ENCODE measurements at places on chromosomes 12 and 14. TPM values are rescaled to one million over a fixed set of nuclear protein-coding genes. Genes with fewer than 3 reads are reported as not detected.

DNA sequence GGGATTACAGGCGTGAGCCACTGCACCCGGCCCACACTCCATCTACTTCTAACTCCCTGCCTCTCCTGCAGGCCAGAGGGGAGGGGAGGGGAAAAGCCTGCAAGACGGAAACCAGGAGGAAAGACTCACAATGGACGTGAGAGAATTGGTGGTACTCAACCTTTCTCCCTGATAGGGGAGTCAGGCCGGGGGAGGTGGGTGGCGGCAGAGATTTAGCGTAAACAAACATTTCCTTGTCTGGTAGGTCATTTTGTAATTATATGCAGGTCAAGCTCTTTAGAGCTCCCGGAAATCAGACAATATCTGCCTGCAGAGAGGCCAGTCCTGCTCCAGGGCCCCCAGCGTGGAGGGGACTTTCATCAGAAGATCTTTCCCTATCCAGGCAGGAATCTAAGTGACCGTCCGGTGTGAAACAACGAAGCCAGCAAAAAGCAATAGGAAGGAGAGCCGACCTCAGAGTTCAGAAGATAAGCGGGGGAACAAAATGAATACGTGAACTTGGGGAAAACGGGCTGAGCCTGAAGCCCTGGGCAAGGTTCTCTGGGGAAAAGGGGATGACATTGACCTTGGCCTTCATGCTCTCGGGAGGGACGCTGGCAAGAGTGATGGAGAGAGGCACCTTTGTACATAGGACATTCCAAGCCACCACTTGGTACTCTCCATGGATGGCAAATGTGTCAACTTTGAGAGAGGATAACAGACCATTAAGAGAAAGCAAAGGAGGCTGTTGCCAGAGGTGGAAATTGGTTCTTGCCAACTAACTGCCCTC, 62.3 kb downstream of the SPRING1 start:
- no peak for DNase-seq

DNA sequence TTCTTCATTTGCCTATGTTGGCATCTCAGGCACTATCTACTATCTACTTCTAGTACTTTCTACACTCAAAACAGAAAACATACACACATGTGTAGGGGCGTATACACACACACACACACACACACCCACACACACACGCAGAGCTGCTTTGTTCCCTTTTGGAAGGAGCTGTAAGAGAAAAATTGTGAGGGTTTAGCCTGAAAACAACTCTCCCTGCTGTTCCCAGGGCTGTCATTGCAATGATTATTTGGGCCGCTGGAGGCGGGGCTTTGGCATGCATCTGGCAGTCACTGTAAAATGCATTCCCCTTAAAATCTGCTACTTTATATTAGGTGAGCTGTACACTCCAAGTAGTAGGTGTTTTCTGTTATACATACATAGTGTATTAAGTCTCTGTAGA, 29.1 kb upstream of the SLC38A2 start:
- DNase-seq, result peak; percentile 33

DNA sequence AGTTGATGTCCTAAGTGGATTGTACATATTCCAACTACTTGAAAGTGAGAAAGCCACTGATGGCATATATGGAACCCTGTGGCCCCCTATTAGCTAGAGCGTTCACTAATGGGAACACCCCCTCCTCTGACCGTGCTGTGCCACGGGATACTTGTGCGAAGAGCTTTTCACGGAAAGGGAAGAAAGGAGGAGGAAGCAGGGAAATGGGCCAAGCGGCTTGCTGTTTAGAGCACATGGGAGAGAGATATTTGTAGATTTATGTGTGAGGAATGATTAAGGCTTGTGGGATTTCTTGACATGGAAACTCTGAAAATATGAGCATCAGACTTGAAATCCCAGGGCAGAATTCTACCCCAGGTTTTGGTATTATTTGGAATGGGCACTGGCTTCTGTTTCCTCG, 129.9 kb downstream of the PRMT8 start:
- DNase-seq, result no peak

DNA sequence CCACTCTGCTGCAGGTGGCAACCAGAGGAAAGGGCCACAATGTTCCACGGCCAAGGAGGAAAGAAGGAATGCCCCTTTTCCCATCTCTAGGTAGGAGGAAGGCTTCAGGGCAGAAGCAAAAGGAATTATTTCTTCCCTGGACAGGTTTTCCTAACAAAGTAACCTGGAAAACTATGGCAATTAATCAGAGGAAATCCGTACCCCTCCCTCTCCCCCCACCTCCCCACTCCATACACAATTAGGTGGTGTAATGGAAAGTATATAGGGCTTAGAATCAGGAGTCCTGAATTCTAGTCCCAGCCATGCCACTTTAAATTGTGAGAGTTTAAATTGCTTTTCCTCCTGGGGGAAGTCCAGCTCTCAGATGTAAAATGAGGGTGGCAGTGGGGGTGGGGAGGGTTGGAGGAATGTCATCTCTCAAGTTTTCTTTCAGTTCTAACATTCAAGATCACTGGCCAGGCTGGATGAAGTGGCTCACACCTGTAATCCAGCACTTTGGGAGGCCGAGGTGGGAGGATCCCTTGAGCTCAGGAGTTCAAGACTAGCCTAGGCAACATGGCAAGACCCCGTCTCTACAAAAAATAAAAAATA, 1.7 kb downstream of the DHH start:
- DNase-seq, result no peak

DNA sequence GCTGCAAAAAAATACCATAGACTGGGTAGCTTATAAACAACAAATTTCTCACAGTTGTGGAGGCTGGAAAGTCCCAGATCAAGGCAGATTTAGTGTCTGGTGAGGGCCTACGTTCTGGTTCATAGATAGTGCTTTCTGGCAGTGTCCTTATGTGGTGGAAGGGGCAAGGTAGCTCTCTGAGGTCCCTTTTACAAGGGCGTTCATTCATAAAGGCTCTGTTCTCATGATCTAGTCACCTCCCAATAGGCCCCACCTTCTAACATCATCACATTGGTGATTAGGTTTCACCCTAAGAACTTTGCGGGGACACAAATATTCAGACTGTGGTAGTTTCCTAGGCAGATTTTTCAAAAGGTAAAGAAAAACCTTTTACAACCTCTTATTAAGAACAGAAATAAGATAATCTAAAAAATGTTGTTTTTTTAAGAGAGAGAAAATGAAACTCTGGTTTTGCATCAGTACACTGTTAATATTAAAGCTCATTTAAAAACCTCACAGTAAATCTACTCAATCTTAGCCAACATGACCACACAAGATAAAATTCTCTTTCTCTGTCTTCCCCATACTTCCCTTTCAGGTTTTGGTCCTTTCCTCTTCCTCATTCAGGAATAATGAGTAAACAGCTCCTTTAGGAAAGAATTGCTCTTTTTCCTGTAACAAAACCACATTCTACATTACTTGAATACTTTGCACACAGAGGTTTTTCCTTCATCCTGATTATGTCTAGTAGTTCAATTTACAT, 117.5 kb downstream of the UNC79 start:
- DNase-seq, result no peak

DNA sequence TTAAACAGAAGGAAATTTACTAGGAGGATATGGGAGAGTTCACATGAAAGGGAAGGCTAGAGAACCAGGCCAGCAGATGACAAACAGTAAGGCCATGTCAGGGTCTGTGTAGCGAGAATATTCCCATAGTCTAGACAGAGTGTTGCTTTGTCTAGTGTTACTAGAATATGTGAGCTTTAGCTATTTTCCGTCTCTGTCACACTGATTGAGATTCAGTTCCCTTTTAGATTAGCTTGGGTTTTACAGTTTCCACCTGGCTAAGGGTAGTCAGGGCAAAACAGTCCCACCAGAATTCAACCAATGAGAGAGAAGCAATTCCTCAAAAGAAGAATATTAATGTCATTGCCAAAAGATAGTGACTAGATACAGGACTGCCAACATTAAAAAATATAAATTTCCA, 82.8 kb upstream of the MDM1 start:
- no peak for DNase-seq

- DNase-seq, result no peak
Measured at GRCh38 chr12:26936559-26937442, 980 bp downstream of the INTS13 start.

Gene ACSS3
- 0.12 TPM for total RNA-seq

Gene RNASE7
- not detected for total RNA-seq

Gene LEMD3
- 14.9 TPM for total RNA-seq

Gene RFLNA
- 1.7 TPM for total RNA-seq

Gene ASCL1
- not detected for total RNA-seq

Data from RPMI7951 (cell line).